ENCODE measurements at places on chromosomes 2 and 18.
A peak's percentile ranks its signal among the peaks of the same experiment; 100 is the strongest.

- DNase-seq: no peak
Measured at GRCh38 chr2:233354971-233355574, 779 bp downstream of the DGKD start.

- peak; percentile 95 for DNase-seq
Measured at GRCh38 chr2:32484937-32485336, 128.1 kb downstream of the BIRC6 start.

DNA sequence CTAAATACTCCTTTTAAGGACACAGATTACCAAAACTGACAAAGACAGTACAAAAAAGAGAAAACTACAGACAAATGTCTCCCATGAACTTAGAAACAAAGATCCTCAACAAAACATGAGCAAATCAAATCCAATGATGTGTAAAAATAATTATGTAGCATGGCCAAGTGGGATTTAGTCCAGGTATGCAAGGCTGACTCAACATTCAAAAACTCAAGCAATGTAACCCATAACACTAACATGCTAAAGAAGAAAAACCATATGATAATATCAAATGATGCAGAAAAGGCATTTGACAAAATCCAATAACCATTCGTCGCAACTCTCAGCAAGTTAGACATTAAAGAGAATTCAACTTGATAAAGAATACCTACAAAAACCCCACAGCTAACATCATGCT, 239.0 kb upstream of the KLHL29 start:
- peak; percentile 2 for DNase-seq

GRCh38 chr2:19300961-19301360, 57.5 kb downstream of the OSR1 start:
- DNase-seq: no peak

- no peak for DNase-seq
Measured at GRCh38 chr2:4101936-4102335, 398.6 kb downstream of the DCDC2C start.

- no peak for DNase-seq
Measured at GRCh38 chr18:55753643-55754263, 165.8 kb upstream of the TCF4 start.

DNA sequence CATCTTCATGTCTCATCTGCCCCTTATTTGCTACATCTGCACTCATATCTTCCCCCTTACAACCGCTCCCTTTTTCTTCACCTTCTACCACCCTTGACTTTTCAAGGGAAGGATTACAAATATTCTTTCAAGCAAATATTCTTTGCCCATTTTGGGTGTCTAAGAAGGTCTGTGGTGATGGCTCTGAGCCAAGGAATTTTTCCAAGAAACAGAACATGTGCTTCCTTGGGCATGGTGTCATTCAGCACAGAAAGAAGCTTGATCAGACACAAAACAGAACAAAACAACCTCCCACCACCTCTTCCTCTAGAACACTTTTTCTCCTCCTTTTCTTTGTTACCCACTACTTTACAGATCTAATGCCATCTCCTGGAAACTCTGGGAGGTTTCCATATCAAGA, 313.7 kb downstream of the SATB2 start:
- peak; percentile 28 for DNase-seq

DNA sequence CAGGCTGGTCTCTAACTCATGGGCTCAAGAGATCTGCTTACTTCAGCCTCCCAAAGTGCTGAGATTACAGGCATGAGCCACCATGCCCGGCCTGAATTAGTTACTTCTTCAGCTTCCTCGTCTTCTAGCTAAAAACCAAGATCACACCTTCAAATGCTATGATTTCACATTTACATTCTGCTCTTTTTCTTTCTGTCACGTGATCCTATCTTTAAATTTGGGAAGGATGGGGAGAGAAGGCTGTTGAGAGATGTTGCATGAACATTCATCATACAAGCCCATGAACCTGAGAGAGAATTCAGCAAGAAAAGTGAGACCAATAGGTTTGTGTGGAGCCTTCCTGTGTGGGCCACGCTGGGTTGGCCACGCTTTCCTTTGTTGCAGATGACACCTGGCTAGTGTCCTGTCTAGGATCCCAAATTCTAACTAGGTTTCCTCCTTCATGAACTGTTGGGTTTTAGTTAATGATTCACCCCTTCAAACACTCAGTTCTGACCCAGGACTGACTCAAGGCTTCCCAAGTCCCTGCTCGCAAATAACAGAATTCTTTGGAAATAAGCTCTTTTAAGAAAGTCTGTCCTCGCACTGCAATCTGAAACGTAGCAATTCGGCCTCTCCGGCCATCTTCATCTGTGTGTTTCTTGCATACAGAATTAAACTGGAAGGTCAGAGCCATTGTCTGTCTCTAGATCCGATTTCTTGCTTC, 57.3 kb upstream of the CREB1 start:
- DNase-seq: peak; percentile 24

DNA sequence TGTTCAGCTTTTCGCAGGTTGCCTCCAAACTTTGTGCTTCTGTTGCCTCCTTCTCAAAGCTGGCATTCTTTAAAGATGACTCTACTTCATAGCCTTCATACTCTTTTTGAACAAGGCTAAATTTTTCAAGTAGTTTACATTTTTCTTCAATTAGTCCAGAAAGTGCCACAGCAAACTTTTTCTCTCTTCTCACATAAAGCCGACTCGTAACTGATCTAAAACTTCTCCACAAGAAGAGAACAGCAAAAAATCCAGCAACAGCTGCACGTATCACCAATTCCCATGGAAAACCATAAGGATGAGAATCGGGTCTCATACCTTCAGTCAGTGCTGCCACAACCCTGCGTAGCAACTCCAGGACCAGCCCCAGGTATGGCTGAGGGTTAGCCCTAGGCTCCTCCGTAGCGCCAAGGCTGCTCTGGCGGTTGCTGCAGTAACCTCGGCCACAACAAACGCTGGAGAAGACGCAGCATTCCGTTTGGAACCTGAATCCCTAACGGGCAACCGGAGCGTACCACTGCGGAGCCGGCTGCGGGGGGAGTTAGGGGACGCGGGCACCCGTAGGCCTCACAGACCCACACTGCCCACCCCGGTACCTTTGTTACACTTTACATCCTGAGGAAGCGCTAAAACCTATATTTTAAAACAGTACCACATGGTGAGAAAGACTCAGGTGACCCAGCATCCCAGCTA, at the start of gene CTAGE1:
CTAGE1 (minus strand) TSS at position 420 of the 693 bp plus-strand sequence; CDS start at position 316, 104 bp downstream.
- peak; percentile 54 for DNase-seq

DNA sequence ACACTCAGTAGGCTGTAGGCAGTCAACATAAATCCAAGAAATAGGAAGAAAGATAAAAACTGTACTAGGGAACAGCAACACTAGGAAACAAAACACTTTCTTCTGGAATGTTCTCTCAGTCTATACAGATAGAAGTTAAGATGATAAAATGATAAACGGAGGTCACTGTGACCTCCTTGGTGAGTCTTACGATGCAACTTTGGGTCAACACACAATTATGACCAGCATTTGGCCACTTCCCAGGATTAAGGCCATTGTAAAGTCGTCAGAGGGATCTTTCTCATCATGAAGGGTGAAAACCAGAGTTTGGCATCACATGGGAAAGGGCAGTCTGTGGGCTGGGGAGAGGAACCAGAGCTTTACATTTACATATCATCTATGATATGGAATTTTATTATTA, 33.4 kb downstream of the LAMA3 start:
- DNase-seq: no peak

DNA sequence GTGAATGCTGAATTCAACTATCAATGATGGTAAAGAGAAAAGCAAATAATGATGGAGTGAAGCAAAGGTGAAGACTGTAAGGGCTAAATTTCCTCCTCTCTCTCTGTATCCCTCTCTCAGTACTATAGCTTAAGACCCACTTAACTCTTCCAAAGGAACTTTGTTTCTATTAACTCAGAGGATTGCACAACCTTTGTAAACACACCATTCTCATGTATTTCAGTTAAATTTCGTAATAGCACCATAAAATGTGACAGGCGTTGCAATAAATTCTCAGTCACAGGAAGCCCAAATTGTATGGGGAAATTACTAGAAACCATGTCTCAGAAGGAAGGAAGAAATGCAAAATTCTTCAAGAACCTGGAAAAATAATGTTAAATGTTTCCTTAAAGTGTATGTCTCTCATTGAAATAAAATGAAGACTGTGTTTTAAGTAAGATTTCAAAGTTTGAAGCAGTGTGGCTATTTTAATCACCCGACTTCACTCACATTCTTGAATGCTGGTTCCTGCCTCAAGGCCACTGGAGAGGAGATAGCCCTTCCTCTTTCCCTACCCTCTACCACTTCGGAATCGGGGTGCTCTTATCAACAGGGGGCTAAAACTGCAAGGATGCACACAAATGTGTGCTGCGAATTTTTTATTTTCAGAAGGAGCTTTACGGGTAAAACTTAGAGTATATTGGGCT, 112.1 kb downstream of the FTCDNL1 start:
- DNase-seq: peak; percentile 73

- DNase-seq: peak; percentile 10
Measured at GRCh38 chr2:9463698-9464034, 10.7 kb upstream of the IAH1 start.

DNA sequence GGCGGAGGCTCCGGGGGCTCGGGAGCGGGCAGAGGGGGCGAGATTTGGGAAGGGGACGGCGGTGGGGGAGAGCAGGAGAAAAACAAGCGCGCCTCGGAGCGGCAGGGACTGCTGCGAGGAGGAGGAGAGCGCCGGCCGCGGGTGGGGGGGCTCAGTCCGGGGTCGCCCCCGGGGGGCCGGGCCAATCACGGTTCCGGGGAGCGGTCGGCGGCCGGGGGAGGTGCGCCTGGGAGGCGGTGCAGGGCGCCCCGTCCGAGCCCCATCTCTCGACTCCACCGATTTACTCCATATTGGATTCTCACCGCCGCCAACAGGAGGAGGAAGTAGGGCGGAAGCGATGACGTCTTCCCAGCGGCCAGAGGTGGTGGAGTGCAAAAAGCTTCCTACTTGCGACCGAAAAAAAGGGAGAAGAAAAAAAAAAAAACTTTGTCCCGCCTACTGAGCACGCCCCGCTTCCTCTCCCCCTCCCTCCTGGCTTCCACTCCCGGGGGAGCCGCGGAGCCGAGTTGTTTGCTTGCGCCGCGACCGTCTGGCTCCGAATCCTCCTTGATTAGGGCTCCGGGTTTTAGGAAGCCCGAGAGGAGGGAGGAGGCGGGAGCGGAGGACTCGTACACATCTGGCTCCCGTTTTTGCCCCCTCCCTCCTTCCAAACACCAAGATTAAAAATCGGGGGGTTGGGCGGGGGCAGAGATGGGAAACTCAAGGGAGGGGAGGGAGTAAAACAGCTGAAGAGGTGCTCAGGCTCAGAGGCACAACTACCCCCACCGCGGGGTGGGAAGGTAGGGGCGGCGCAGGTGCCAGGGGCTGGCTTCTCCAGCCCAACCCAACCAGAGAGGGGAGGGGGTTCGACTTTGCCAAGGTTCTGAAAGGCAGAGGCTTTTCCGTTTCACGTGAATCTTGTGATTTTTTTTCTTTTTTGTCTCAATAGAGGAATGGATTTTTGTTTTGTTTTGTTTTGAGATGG, at the start of gene SPRED2:
SPRED2 (minus strand) TSS at position 373 of the 964 bp plus-strand sequence. CDS start 612 bp downstream, outside the sequence.
- DNase-seq: peak; percentile 97

- DNase-seq: peak; percentile 82
Measured at GRCh38 chr2:226080334-226080733, 680.8 kb downstream of the NYAP2 start.
